ENCODE measurements at places on chromosomes 2 and 18. TPM values are rescaled to one million over a fixed set of nuclear protein-coding genes. Genes with fewer than 3 reads are reported as not detected.

RIT2 gene
- total RNA-seq: not detected

MC2R gene
- not detected for total RNA-seq

GRCh38 chr18:70384181-70384790 is 95.4 kb downstream of the SOCS6 start:
- H3K27ac ChIP-seq: no peak overlapping the region
- H3K27me3 ChIP-seq: no peaks in the 10 kb centered on the region
- no peak for DNase-seq
- no peaks in the 10 kb centered on the region for H3K36me3 ChIP-seq

CD226 gene
- 0.68 TPM for total RNA-seq

DNA sequence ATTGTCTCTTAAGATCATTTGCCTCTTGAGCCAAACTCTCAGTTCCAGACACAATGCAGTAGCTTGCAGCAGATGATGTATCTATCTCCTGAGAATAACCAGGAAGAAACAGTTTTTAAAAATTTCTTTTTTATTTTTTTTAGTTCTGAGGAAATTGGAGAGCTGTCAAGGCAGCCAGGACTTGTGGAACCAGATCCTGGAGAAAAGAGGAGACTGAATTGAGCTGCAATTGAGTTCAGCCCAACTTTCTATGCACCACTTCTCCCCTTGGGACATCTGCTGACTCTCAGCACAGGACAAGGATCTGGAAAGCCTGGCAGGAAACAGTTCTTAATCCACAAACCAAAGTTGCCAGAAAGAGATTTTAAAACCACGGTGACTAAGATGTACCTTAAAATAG is 13.5 kb upstream of the CSRNP3 start:
- H3K36me3 ChIP-seq: no peaks in the 10 kb centered on the region
- no peak for DNase-seq
- H3K4me1 ChIP-seq: no peaks in the 10 kb centered on the region
- no peaks in the 10 kb centered on the region for H3K27me3 ChIP-seq
- H3K27ac ChIP-seq: no peak overlapping the region

- no peaks in the 10 kb centered on the region for H3K4me1 ChIP-seq
- no peaks in the 10 kb centered on the region for H3K27me3 ChIP-seq
- no peaks in the 10 kb centered on the region for H3K36me3 ChIP-seq
- no peak overlapping the region for H3K27ac ChIP-seq
- no peak overlapping the region for H3K4me3 ChIP-seq
These were observed 124.4 kb upstream of the KLHL29 start for GRCh38 chr2:23260621-23261020.

IMP4 gene
- 166 TPM for total RNA-seq

DNA sequence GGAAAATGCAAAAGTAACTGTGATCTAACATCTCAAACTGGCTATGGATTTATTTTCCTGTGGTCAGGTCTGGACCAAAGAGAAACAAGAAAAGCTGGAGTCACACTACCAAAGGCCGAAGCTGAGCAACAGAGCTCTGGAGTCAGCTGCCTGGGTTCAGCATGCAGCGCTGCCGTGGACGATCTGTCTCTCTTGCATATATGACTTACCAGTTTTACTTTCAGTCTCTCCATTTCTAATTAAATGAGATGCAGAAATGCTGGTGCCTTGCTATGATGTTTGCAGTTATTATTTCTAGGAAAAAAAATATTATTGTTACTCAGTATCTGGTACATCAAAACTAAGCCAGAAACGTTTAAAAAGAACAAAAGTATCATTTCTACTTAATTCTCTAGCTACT is 813.2 kb downstream of the RNF144A start:
- peak overlapping the region; percentile 22 for H3K4me3 ChIP-seq
- H3K27ac ChIP-seq: no peak overlapping the region
- DNase-seq: no peak
- no peaks in the 10 kb centered on the region for H3K4me1 ChIP-seq
- H3K36me3 ChIP-seq: no peaks in the 10 kb centered on the region

LBH gene
- total RNA-seq: 210 TPM

DNA sequence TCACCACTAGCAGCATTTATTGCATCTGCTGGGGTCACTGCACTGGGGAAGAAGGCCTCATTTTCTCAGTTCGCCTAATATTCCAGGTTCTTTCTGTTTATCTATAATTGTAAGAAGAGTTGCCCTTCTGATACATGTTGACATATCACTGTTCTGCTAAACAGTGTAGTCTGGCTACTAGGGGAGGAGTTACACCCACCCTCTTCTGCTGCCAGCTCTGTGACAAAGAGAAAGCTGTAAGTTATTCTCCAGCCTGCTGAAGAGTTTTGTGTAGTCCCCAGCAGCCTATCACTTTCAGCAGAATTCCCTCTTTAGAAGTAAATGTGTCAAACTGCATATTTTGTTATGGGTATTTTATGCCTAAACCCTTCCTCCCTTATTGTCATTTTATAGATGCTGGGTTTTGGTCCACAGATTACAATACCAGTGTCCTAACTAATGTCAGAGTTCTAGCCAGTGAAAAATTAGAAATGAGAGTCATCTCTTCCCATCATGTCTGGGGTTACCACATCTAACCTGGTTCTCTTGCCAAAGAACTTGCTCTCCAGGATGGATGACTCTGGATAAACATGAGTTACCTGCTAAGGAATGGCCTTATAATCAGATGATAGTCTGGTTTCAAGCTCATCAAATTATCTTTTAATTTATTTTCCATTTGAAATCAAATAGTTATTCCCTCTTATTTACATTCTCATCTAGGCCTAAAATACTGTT is 5.6 kb upstream of the MBOAT2 start:
- H3K4me3 ChIP-seq: no peak overlapping the region
- no peak overlapping the region for H3K27ac ChIP-seq
- no peaks in the 10 kb centered on the region for H3K27me3 ChIP-seq
- DNase-seq: no peak
- H3K36me3 ChIP-seq: no peaks in the 10 kb centered on the region

- peaks cover 4% of the 10 kb centered on the region for H3K4me1 ChIP-seq
- no peak overlapping the region for H3K27ac ChIP-seq
- no peaks in the 10 kb centered on the region for H3K27me3 ChIP-seq
- H3K4me3 ChIP-seq: no peak overlapping the region
- DNase-seq: no peak
- no peaks in the 10 kb centered on the region for H3K36me3 ChIP-seq
These were observed 4.1 kb downstream of the HS6ST1 start for GRCh38 chr2:128314348-128315121.

- H3K36me3 ChIP-seq: no peaks in the 10 kb centered on the region
- H3K27ac ChIP-seq: no peak overlapping the region
- no peak for DNase-seq
- H3K4me1 ChIP-seq: no peaks in the 10 kb centered on the region
- no peak overlapping the region for H3K4me3 ChIP-seq
These were observed 269.6 kb downstream of the ARHGAP15 start for GRCh38 chr2:143398781-143399180.

Measured in thoracic aorta (tissue), 2 donors.